ENCODE measurements at places on chromosomes 2 and 18. TPM values are rescaled to one million over a fixed set of nuclear protein-coding genes. Genes with fewer than 3 reads are reported as not detected.

The PAX3 gene
- not detected for polyA plus RNA-seq

GRCh38 chr2:138433995-138434951 lies 67.3 kb upstream of the SPOPL start:
- DNase-seq, result no peak

The MAP4K4 gene
- 132 TPM for polyA plus RNA-seq

DNA sequence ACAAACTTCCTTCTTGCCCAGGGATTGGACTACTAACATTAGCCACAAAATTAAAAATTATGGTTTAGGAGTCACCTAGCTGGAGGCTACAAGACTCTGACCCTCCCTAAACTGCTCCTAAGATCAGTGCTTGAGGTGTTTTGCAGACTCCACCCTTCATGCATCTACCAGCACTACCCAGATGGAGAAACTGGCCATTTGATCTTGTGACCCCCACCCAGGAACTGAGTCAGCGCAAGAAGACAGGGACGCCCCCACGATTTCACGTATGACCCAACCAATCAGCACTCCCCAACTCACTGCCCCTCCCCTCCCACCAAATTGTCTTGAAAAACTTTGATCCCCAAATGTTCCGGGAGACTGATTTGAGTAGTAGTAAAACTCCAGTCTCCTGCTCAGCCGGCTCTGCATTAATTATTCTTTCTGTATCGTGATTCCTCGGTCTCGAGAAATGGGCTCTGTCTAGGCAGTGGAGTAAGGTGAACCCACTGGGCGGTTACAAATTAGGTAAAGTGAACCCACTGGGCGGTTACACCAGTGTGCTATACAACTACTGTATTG lies 40.1 kb upstream of the CCDC88A start:
- no peak for DNase-seq

GRCh38 chr2:39663187-39663930 lies 2.4 kb upstream of the TMEM178A start:
- no peak for DNase-seq

The AFF3 gene
- polyA plus RNA-seq, result 19.4 TPM

DNA sequence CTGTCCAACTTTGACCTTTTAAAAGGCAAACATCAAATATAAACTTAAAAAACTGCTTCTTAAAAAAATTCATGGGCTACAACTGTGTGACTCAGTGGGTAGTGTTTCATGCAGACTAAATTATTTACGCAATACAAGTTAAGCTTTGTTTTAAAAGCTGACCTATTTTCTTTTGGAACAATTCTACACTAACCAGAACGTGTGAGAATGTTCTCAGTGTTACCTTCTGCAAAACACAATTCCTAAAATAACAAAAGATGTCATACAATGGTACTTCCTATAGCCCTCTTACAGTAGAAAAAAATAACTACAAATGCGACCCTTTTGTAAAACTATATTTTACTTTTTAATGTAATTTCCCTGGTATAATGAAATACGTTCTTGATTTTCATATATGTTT lies 793.8 kb upstream of the FSHR start:
- DNase-seq, result no peak

GRCh38 chr2:24513281-24514071 lies 22.4 kb downstream of the NCOA1 start:
- DNase-seq, result no peak

DNA sequence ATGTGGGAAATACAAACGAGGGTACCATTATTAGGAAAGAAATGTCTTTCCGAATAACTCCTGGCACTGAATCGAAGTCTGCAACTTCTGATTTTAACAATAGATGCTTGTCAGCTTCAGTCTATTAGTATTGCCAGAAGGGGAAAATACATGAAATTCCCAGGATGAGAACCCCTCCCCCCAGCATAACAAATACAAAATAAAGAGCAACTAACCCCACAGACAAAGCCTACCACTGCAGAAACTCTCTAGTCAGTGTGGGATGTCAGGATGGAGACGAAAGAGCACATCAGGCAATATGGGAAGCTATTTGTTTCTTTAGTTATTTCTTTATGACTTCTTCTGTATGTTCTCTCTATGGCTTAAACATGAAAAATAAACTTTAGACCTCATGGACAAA lies 365.0 kb upstream of the CDH2 start:
- DNase-seq, result no peak

- no peak for DNase-seq
These were observed 397.1 kb downstream of the ERBB4 start for GRCh38 chr2:212141499-212141898.

GRCh38 chr2:47345590-47345924 lies 57.4 kb upstream of the MSH2 start:
- DNase-seq, result no peak

DNA sequence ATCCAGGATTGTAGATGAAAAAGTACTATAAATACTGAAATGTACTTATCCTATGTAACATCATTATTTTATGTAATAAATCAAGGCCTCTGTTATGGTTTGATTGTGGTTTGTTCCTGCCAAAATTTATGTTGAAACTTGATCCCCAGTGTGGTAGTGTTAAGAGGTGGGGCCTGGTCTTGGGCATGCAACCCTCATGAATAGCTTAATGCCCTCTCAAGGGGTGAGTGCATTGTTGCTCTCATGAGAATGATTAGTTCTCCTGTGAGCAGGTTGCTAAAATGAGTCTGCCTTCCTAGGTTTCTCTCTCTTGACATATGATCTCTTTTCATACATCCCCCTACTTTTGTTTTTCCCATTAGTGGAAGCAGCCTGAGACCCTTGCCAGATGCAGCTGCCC lies 915.4 kb downstream of the TSN start:
- DNase-seq, result no peak

The EMX1 gene
- not detected for polyA plus RNA-seq

The ARHGAP15 gene
- 29.1 TPM for polyA plus RNA-seq

- DNase-seq, result no peak
These were observed 49.3 kb upstream of the MCM6 start for GRCh38 chr2:135925571-135925970.

- DNase-seq, result no peak
These were observed 94.3 kb upstream of the KCTD1 start for GRCh38 chr18:26642440-26643348.

The RUFY4 gene
- polyA plus RNA-seq, result 0.41 TPM

DNA sequence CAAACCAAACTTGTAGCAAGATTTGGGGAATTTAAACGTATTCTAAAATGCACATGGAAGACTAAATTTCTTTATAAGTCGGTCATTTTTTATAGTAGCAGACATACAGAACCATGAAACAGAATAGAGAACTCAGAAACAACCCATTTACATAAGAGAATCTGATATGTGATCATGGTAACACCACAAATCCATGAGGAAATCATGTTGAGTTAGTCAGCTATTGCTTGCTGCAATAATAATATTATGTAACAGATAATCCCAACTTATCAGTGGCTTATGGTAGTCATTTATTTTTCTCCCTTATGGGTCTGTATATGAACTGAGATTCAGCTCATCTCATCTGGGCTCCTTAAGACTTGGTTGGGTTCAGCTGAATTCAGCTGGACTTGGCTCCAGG lies 103.4 kb upstream of the SERTAD2 start:
- DNase-seq, result no peak

- no peak for DNase-seq
These were observed 10.1 kb upstream of the STK17B start for GRCh38 chr2:196181484-196181883.

The CROCC2 gene
- polyA plus RNA-seq, result 3.7 TPM

- DNase-seq, result no peak
These were observed 928.8 kb downstream of the CNTNAP5 start for GRCh38 chr2:124953921-124954320.

The SLC30A3 gene
- polyA plus RNA-seq, result 0.26 TPM

DNA sequence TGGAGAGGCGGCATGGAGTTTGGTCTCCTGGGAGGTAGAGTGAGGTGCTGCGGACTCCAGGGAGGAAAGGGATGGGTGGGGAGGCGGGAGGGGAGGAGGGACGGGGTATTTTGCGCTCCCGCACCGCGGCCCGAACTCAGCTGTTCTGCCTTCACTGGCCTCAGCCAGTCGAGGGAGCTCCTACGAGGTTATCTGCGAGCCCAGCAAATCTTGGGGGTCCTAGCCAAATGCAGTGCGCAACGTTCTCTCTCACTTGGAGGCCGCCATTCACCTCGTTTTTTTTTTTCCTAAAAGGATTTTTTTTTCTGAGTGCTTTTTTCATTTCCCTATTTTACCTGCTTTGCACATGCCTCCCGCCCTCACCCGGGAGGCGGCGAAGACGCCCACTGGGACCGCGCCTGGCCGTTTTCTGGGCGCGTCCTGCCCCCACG lies 877 bp upstream of the BCL2L11 start:
- peak; percentile 42 for DNase-seq

The KYNU gene
- 0.74 TPM for polyA plus RNA-seq

The TFPI gene
- polyA plus RNA-seq, result 153 TPM

The TMEM247 gene
- not detected for polyA plus RNA-seq

DNA sequence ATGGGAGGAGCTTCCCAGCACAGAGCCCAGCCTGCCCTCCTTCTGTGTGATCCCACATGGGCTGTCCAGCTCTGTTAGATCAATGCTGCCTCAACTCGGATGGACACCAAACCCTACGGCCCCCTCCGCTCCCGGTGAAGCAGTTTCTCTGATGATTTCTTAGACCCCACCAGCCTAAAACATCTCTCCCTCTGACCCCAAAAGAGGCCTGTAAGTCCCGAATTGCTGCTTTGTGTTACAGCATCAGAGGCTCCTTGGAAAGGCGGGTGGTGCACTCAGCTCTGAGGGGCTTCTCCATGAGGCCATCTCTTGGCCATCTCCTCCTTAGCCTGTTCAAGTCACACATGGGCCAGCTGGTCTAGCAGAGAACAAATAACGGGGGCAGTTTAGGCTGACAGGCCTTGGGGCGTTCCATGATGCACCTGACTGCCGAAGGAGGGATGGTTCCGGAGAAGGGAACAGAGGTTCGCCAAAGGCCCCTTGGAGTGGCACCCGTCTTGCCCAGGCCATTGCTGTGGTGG lies 240.7 kb downstream of the SH3RF3 start:
- no peak for DNase-seq

DNA sequence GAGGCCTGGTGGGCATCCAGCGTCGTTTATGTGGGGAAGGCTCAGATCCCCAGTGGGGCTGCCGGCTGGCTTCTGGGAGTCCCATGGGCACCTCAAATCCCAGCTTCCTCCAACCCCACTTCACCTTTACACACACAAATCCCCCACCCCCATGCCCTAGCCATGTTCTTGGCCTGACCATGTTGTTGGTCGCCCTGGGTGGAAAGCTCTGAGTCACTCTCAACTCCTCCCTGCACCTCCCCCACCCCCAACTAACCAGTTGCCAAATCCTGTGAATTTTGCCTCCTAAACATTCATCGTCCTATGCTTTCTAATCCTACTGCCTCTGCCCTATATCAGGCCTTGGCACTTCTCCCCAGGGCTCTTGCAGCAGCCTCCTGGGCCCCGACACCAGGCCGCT lies 6.4 kb downstream of the TNS1 start:
- peak; percentile 63 for DNase-seq

DNA sequence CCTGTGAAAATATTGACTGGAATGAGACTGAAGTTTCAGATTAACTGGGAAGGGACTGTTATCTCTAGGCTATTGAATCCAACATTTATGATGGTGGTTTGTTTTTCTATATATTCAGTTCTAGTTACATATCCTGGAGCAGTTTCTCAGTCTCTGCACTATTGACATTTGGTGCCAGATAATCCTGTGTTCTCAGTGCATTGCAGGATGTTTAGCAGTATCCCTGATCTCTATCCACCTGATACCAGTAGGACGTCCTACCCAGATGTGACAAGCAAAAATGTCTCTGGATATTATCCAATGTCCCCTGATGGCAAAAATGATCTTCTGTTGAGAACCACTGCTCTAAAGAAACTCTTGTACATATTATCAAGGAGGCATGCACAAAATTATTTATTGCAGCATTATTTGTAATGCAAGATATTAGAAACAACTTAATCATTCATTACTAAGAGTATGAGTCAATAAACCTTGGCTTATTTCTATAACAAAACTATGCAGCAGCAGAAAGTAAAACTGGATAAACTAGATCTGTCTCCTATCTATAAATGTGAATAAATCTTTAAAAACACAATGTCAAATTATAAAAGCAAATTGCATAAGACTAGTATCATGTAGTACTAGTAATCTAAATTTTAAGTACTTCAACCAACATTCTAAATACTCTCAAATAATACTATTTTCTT lies 369.3 kb upstream of the RND3 start:
- DNase-seq, result no peak

The VSNL1 gene
- 15.7 TPM for polyA plus RNA-seq

The TUBA3E gene
- polyA plus RNA-seq, result not detected

GRCh38 chr18:11408555-11409065 lies 200.8 kb upstream of the SLC35G4 start:
- no peak for DNase-seq

GRCh38 chr2:205889114-205889513 lies 196.9 kb downstream of the INO80D start:
- no peak for DNase-seq

The HTR2B gene
- polyA plus RNA-seq, result 0.52 TPM

DNA sequence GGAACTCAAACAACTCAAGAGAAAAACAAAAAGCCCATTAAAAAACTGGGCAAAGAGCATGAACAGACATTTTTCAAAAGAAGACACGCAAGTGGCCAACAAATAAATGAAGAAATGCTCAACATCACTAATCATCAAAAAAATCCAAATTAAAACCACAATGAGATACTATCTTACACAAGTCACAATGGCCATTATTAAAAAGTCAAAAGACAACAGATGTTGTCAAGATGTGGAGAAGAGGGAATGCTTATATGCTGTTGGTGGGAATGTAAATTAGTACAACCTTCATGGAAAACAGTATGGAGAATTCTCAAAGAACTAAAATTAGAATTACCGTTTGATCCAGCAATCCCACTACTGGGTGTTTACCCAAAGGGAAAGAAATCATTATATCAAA lies 15.1 kb downstream of the LMAN1 start:
- DNase-seq, result no peak

GRCh38 chr2:222731201-222731621 lies 59.8 kb downstream of the MOGAT1 start:
- no peak for DNase-seq

The BCL11A gene
- 30.1 TPM for polyA plus RNA-seq

DNA sequence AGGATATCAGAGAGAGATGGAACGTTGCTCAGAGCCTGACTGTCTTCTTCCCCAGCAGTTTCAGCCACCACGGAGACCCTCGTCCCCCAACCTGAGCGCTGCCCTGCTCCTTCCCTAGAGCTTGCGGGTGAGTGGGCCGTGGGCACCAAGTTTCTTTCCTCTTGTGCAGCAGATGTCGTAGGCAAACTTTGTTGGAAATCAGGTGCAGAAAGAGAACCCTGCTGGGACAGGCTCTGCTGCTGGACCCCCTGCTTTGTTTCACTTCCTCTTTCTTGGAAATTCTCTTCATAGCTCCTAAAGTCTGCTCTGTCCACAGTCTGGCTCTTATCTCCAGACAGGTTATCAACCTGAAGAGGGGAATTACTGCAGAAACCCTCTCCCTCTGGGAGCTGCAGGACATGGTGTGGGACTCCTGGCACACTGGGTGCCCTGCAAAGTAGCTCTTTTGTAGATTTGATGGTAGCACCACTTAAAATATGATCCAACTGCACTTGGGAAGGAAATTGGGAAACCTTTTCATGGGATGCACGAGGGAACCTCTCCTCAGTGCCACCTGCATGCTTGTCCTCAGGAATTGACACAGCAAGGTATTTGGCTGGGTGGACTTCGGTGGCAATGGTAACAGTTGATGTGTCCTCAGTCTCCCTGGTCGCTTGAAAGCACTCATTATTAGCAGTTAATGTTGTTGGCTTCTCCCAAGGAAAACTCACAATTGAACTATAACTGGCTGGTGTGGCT lies 92.2 kb downstream of the ALPK2 start:
- DNase-seq, result no peak

GRCh38 chr18:44818668-44819403 lies 138.1 kb downstream of the SETBP1 start:
- no peak for DNase-seq
